Stimulated activated CD4-positive, alpha-beta T cell treated with anti-CD3 and anti-CD28 coated beads, Interleukin-12 subunit alpha, Interleukin-12 subunit beta, amount 100 ng/mL, for 4 hours (primary cell): ENCODE measurements at places on chromosomes 1 and 21.

DNA sequence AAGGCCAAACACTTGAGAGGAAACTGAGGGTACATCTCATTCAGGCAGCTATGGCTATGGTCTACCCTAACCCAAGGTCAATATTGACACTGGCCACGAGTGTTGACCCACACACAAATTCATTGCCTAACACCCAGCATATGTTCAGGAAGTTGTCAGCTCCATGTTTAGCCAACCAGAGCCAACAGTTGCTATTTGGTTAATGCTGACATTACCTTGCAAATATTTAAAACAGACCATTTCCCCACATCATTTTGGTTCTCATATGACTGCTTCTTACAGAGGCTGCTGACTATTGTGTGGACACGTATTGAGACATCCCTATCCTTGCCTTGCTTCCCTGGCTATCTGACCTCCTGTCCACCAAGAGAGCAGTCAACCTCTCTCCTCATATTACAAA is 97.3 kb downstream of the LMX1A start:
- no peak for DNase-seq

DNA sequence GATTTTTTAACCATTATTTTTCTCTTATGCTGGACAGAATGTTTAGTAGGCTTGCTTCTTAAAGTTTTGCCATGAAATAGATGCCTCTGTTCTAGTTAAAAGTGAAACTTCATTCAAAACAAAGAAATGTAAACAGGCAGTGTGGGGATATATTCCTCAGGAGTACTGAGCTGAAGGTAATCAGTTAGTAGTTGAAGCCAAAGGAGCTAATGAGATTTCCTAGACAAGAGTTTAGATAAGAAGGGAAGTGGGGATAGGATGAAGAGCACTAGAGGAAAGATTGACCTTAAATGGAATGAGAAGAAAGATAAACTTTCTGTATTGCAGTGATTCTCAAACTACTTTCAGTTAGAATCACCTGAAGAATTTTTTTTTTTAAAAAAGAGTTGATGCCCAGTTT is 23.9 kb downstream of the PRRC2C start:
- DNase-seq, result no peak

- no peak for DNase-seq
Measured at GRCh38 chr1:156111355-156111962, 3.1 kb upstream of the LMNA start.

GRCh38 chr1:23664837-23665795 is 26.5 kb upstream of the RPL11 start:
- no peak for DNase-seq

GRCh38 chr1:157008502-157008901 is 37.0 kb downstream of the ARHGEF11 start:
- DNase-seq, result no peak

DNA sequence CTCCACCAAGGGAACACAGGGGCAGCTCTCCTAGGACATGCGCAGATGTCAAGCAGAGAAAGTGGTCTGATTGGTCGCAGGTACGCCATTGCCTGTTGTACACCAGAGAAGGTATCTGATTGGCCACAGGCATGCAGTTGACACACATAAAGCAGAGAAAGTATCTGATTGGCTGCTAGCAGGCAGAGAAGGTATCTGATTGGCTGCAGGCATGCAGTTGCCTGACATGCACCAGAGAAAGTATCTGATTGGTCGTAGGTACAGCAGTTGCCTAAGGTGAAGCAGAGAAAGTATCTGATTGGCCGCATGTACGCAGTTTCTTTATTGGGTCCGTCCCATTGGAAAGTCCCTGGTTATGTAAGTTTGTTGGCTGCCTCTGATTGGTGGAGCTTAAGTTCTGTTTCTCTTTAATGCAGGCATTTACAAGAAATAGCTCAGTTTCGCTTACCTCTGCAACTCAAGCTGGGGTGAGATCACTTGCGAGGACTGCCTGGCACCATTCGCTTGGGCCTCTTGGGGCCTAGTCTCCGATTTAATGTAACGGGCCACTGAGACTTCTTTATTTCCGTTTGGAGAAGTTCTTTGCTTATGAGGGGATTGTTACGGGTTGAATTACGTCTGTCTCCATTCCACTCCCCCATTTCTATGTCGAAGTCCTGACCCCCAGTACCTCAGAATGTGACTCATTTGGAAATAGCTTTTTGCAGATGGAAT is 74.2 kb downstream of the SIK1 start:
- DNase-seq, result no peak

GRCh38 chr21:45128613-45129188 is 54.3 kb downstream of the ADARB1 start:
- peak; percentile 66 for DNase-seq

DNA sequence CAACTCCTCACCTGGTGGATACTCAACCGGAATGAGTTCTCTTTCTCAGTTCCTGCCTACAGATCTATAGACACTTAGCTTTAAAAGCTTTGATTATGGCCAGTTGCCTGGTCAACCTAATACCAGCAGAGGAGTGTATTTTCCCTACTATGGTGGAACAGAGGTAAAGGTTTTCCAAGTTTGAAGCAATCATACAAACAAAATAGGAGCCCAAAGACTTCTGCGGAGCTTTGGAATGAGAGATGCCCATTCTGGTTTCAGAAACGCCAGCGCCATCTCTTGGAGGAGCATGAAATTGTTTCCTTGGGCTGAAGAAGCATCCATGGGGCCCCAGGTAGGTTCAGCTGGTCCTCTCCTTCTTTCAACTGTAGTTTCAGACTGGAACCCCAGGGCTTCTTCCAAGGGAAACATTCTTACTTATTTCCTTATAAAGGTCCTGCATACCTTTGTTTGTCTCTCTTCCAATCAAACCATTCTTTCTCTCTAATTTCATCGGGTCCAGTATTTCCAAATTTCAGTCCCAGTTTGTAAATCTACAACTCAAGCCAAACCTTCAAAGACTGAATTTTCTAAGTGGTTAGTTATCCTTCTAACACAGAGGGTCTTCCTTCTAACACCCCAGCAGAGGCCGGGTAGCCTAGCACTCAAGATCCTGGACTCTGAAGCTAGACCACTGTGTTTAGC is 95.9 kb downstream of the KCNJ15 start:
- DNase-seq, result peak; percentile 28

GRCh38 chr1:205137901-205138300 is 16.1 kb upstream of the RBBP5 start:
- no peak for DNase-seq

DNA sequence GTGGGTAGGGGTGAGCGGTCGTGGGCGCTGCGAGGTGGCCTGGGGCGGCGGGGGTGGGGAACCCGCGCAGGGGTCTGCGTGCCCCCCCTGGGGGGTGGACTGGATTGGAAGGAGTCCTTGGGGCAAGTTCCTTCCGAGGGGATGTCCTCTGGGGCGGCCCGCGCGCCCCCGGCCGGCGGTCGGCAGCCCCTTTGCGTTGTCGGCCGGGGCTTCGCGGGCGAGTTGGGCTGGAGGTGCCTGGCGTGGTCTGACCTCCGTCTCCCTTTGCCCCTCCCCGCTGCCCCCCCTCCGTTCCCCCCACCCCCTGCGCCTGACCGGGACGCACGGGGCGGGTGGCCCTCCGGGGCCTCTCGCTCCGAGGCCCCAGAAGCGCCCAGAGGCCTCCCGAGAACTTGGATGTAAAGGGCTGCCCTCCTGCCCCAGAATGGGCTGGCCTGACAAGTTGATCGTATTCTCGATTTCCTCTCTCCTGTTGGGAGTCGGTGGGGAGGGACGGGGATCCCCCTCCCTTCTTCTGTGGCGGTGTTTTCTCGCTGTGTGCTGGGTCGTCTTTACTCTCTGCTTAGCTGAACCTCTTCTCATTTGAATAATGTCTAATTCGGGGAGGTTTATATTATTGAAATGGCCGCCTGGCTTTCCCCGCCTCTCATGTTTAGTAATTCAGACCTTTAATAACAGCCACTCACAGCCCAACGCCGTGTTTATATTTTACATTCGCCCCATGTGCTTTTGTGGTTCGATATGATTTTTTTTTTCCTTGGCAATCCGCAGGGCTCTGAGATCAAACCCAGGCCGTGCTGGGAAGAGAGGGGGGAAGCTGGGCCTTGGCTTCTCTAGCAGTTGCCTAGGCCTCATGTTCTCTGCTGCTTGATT is 1.3 kb downstream of the POU2F1 start:
- DNase-seq, result peak; percentile 54

GRCh38 chr1:91687452-91687851 is 186.8 kb downstream of the CDC7 start:
- no peak for DNase-seq

GRCh38 chr1:159113596-159114433 is 37.2 kb upstream of the AIM2 start:
- no peak for DNase-seq

DNA sequence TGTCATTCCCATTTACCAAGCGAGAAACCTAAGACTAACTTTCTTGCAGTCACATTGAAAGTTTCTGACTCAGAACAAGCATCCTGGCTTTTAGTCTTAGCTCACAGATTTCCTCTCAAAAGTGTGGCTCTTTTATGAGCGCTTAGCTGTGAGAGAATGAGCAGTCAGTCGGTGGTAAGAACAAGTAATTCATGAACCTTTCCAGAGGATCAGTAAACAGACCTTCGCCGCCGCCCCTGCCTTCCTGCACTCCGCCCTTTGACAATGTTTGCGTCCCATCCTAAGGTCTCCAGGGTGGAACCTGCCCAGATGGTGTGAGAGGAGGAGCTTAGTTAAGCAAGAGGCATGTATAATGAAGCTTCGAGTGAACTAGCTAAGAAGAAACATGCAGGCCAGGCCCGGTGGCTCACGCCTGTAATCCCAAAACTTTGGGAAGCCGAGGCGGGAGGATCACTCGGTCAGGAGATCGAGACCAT is 142.4 kb downstream of the GLUL start:
- DNase-seq, result peak; percentile 6

DNA sequence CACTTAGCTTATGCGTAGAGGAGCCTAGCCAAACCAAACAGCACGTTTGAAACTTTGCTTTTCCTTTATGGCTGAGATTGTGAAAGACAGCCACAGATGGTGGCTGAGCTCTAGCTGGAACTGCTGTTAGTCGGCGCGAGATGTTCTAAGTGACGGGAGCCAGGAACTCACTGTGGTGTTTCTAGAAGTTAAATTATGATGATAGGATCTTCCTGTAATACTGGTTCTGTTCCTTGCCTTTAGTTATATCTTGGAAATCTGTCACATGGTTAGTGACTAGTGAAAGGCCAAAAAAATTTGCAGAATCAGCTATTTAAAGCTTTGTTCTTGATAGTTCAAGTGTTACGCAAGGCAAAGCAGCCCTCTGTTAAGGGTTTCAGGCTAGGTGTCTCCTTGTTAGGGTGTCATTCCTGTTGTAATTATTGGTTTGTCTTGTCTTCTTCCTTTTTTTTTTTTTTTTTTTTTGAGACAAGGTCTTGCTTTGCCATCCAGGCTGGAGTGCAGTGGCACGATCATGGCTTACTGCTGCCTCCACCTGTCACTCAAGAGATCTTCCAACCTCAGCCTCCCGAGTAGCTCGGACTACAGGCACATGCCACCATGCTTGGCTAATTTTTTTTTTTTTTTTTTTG is 22.6 kb downstream of the AK4 start:
- DNase-seq, result no peak

DNA sequence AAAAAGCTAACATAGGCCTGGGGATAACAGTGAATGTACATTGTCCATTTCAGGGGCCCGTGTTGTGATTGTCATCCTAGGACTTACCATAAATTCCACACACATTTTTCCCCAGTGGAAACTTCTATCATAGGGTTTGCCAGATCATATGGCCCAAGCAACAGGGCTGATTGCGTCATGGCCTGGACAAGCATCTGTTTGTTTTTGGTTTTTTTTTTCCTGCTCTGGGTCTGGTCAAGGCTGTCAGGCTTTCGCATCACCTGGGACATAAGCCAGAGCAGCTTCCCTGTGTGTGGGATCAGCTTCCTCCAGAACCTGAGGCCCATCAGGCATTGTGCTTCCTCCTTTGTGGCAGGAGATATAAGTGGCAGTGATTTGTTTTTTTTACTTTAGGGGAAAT is 598.5 kb upstream of the USP24 start:
- DNase-seq, result no peak

- no peak for DNase-seq
Measured at GRCh38 chr21:46191686-46192575, 7.7 kb upstream of the SPATC1L start.

GRCh38 chr1:216532251-216532798 is 109.1 kb upstream of the USH2A start:
- DNase-seq, result no peak

- DNase-seq, result no peak
Measured at GRCh38 chr21:45999581-46000181, 18.1 kb downstream of the COL6A1 start.

GRCh38 chr1:110433803-110434202 is 17.1 kb upstream of the PROK1 start:
- no peak for DNase-seq

DNA sequence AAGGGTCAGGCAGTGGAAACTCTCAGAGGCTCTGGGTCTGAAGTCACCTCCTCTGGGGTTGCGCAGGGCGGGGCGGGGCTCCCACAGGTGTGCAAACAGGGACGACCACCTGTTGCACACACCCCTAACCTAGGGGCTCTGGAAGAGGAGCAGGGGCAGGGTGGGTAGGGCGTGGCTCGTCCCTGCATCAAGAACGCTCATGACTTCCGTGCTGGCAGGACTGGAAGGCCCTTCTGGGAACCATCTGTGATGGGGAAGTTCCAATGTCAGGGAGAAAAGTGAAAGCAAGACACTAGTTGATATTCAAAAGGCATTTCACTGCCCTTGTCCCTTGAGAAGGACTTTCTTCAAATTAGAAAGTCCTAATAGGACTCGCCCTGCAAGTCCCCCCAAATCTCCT is 22.1 kb upstream of the CLSTN1 start:
- DNase-seq, result no peak

- DNase-seq, result no peak
Measured at GRCh38 chr1:114234408-114235124, 80.9 kb upstream of the SYT6 start.

DNA sequence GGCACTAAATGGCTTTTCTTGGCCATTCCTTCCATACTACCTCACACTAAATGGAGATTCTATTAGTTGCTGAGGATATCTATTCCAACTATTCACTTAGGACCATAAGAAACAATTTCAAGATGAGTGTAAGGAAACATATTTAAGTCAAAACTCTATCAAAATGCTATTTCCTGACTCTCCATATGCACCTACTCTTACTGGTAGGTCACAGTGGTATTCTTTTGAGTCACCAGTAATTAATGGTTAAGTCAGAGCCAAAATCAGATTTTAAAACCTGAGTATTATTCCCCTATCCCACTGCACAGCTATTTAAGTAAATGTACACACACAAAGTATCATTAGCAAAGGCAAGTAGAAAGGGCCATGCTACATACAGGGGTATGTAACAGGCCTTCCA is 50.3 kb downstream of the ARID4B start:
- DNase-seq, result no peak

- DNase-seq, result no peak
Measured at GRCh38 chr1:219563568-219563967, 49.3 kb downstream of the ZC3H11B start.

DNA sequence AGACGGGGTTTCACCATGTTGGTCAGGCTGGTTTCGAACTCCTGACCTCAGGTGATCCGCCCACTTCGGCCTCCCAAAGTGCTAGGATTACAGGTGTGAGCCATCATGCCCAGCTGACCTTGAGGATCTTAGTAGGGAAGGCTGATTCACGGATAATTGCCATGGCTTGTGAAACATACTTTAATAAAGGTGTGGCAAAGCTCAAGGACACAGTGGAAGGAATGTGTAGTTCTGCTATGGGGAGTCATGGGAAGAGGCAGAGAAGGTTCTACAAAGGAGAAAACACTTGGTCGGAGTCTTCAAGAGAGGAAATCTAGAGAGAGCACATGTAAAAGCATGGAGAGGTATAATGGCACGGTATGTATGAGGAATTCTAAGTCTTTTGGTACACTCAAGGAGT is 12.7 kb upstream of the PTCH2 start:
- DNase-seq, result no peak
